ENCODE measurements at places on chromosomes 3 and 15.
A peak's percentile ranks its signal among the peaks of the same experiment; 100 is the strongest.

DNA sequence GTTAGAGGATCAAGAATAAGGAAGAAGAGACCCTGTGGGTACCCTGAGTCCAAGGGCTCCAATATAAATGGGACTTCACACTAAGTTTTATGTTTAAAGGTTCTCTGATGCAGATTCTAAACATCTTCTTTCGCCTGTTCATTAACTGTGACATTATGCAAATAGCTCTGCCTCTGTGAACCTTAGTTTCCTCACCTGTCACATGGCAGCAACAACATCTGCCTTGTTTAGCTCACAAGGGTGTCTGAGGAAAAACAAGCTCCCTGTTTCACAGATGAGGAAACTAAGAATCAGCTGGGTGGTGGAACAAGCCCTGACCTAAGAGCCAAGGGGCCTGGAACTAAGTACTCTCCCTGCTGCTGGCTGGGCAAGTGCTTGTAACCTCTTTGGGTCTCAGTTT, 40.8 kb downstream of the GOLGA6L1 start:
- no peak for DNase-seq

GRCh38 chr3:61569856-61570580, 8.6 kb downstream of the PTPRG start:
- no peak for DNase-seq

DNA sequence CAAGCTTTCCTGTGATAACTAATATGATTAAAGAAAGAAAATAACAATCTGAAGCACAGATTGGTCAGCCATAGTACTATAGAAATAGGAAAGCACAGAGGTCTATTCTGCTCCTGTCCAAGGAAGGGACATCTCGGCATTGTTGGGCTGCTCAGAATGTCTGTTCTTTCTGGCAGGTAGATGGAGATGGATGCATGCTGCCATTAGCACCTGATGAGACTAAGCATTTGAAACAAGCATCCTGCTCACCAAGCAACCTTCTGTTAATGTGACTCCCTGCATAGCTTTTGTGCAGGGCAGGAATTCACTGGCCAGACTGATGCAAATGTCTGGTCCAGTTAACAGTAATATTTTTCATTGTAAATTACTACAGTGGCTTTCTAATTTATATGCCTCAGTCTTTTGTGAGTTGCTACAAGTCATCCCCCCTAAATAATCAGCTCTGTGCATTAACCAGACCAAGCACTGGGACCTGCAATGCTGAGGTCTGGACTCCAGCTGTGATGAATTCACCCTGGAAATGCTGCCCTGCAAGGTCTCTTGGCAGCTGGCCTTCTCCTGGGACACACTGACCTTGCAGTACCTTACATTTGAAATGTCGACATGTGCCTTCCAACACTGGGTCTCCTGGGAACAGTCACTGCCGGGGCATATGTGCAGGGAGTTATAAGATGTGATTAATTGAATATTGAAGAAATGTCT, 1123.7 kb downstream of the IGSF11 start:
- DNase-seq = no peak

DNA sequence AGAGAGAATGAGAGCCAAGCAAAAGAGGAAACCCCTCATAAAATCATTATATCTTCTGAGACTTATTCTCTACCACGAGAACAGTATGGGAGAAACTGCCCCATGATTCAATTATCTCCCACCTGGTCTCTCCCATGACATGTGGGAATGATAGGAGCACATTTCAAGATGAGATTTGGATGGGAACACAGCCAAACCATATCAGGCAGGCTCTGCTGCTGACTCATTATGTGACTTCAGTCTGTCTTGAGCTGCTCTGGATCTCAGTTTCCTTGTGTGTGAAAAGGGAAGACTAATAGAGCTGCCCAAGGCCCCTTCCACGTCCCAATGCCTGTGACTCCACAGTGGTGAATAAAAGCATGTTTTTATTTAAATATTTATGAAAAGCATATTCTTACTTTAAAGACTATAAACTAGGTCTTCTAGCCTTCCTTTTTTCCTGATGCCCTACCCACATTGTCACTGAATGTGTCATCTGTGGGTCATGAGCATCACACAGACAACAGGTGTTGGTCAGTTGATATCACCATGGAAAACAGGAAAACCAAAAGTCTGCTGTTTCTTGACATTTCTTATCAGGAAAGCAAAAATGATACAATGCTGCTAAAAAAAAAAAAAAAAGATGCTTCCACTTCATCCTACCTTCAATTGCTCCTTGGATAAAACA, 96.0 kb upstream of the PPP2R3A start:
- no peak for DNase-seq

GRCh38 chr15:33051528-33051927, 143.0 kb downstream of the FMN1 start:
- DNase-seq = no peak

GRCh38 chr3:81723732-81724313, 37.6 kb downstream of the GBE1 start:
- peak; percentile 44 for DNase-seq

Data from Daoy (cell line).